ENCODE measurements at places on chromosomes 7 and 10.

- no peak for DNase-seq
These were observed 31.7 kb downstream of the ARHGAP12 start for GRCh38 chr10:31896968-31897384.

DNA sequence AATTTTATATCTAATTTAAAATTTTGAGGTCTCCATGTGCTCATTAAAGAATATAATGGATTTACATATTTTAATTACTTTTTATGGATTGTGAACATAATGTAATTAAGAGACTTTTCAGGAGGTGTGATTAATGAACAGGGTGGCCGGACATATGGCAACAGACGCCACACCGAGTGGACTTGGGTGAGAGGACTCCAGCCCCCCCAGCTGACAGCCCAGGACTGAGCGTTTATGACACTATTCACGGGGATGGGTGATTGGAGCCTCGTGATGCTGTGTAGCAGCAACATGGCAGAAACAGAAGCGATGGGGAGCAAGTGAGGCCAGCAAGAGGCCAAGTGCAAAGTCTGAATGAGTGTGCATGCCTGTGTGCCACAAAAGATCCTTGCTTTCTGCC is 1176.9 kb downstream of the TYW1 start:
- DNase-seq = no peak

- DNase-seq = no peak
These were observed 17.3 kb downstream of the ACTR1A start for GRCh38 chr10:102485093-102485784.

DNA sequence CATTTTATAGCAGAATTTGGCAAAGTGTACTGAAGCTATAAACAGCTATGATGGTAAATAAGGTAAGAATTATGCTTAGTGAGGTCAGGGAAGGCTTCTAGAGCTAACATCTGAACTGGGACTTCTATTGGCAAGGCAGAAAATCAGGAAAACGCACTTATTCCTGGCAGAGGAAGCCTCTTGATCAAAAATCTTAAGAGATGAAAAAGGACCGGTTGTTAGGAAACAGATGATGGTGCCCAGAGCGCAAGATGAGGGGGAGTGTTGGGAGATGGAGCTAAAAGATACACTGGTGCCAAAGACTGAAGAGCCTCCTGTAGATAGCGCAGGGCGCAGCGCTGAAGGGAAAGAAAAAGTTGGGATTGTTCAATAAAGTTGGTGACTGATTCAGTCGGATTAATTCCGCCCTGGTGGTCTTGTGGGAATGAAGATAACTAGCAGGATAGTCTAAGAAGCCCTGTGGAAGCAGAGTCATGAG is 550 bp upstream of the CALU start:
- no peak for DNase-seq

GRCh38 chr10:53111529-53111928 is 338.9 kb upstream of the MBL2 start:
- DNase-seq = no peak

- no peak for DNase-seq
These were observed 133.4 kb downstream of the JCAD start for GRCh38 chr10:29925771-29926692.

DNA sequence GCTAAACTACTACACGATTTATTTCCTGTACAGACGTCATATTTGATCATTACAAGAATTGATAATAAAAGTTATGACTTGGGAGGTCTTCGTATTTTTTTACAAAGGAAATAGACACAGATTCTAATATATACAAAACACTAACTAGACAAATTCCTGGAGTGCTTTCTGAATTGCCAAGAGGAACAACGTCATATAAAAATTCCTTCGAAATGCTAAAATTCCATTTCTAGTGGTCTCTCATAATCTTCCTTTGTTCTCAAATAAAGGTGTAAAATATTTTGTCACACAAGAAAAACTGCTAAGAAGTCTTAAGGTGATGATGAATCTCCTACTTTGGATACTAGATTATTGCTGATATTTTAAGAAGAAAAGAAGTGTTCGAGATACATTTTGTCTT is 85.4 kb downstream of the CDK6 start:
- DNase-seq = no peak

DNA sequence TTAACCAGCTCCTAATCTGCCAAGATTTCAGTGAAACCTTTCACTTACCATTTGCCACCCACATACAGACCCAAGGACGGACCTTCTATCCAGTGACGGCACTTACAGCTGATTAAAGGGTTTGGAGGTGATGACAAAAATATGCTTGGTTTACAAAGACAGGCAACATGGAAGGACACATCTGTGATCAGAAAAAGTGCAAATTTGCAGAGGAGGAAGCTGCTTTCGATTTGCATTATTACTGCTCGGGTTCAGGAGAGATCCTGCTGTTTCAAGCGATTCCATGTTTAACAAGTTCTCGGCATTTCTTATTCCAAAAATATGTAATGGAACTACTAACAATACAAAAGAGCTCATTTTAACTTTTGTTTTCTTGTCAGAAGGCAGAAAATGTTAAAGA is 109.0 kb downstream of the JAZF1 start:
- DNase-seq = no peak

GRCh38 chr10:20962165-20962564 is 65.1 kb upstream of the NEBL start:
- no peak for DNase-seq

DNA sequence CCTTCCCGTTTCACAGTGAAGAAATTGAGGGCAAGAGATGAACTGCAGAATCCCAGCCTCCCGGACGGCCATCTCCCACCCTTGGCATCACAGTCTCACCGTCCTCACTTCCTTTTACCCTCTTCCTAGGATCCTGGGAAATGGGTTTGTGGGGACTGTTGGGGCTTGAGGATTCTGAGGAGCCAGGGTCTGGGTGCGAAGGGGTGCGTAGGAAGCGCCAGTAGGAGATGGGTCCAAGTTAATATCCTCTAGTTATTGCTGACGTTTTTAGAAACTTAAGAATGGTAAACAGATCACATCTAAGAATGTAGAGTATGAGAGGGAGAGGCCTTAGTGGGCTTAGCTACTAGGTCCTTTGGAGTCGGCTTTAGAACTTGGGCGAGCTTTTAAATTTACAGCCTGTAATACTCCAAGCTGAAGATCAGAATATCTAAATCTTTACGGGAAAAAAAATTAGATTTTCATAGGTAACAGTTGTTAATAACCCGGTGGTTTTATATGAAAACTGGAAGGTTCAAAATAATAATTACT is 696 bp downstream of the MALSU1 start:
- DNase-seq = no peak

DNA sequence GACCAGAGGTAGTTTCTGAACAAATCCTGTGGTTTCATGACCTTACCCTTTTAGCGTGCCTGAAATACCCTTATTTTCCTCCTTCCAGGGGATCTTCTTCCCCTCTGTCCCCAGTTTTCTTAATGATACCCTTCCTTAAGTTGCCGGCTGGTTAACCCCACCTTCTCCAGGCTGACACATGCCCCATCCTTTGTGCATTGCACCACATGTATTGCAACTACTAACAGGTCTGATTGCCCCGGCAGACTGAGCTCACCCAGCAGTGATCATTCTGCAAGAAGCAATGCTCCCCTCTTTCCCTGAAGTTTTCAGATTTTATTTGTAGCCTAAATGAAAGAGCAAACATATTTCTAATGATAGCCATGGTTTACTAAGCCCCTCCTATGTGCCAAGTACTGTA is 108.2 kb downstream of the HIP1 start:
- no peak for DNase-seq

- no peak for DNase-seq
These were observed 19.0 kb upstream of the DMBT1 start for GRCh38 chr10:122541541-122542002.

DNA sequence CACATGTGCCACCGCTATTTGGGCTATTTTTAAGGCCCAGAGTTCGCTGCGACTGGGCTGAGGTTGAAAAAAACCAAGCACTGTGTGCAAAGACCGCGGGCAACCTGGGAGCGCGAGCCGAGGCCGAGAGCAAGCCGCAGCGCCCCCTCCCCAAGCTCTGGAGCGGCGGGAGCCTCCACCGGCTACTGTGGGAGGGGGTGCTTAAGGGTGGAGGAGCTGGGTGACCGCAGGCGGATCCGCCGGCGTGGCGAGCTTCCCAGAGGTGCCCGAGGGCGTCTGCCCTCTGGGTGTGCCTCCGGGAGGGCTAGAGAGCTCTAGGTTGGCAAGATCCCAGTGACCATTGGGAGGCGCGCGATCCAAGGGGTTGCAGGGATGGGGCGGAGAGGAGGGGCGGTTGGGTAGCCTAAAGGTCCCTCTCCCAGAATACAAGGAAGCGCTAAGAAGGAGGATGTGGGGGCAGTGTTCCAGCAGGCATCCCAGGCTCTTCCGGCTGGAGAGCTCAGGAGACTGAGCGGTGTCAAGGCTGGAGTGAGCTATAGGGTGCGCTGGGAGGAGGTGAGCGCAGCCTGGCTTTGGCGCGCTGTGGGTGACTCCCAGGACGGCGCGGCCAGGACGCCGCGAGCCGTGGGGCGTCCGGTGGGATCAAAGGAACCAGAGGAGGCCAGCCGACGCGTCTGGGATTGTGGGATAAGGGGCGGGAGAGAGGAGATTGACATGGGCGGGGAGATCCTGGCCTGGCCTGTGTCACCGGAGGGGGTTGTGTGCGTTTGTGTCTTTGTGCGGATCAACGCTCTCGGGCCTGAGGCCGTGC is 8.0 kb downstream of the DLX5 start:
- no peak for DNase-seq

- DNase-seq = no peak
These were observed 28.8 kb upstream of the C10orf53 start for GRCh38 chr10:49650724-49651034.

- no peak for DNase-seq
These were observed 10.9 kb upstream of the KIAA1549 start for GRCh38 chr7:138992052-138992531.

DNA sequence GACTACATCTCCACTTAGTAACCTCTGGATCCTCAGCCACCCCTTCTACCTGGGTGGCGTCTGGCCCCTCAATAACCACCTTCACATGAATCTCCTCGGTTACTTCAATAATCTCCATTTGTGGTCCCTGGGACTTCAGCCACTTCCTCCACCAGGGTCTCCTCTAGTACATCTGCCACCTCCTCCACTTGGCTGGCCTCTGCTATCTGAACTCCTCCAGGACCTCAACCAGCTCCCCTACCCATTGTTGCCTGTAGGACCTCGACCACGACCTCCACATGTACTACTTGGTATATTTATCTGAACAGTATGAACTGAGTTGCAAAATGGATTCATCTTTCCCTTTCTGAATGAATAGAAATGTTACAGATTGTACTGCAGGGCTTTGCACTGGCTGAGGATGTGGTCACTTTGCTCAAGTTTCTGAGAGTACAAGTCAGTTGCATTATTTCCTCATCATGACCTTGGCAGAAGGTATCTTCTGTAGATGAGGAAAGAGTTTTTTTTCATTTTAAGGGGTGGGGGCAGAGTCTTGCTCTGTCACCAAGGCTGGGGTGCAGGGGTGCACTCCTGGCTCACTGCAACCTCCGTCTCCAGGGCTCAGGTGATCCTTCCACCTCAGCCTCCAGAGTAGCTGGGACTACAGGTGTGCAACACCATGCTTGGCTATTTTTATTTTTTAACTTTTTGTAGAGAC is 36.0 kb downstream of the MAT1A start:
- DNase-seq = no peak

DNA sequence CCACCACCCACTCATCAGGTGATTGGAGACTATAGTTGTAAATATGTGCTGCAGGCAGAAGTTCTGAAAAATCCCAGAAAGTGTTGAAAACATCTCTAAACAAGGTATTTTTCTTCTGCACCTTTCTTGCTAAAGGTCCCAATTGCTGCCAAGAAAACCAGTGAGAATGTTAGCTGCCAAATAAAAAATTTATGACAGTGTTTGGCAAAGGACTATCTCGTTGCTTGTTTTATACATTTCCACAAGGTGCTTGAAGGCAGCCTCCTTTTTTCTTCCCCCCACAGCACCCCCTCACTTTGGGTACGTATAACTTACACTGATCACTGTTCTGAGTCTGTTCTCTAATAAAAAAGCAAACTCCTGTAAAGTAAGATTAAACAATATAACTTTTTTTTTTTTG is 158.6 kb upstream of the TCF7L2 start:
- no peak for DNase-seq

DNA sequence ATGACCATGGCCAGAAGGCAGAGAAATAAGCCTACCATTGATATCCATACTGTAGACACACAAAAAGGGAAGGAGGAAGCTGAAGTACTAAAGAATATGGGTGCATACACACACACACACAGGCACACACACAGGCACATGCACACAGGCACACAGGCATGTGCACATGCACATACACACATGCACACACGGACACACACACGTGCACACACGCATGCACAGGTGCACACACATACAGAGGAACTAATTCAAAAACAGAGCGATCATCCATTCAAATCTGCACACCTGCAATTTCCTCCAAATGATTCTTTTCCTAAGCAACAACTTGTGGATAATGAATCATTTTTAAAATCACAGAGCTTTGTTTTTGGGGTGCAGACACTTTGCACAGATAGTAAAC is 166.7 kb upstream of the ADARB2 start:
- no peak for DNase-seq
